ENCODE measurements at places on chromosomes 11 and 22.
A peak's percentile ranks its signal among the peaks of the same experiment; 100 is the strongest.

- no peak for DNase-seq
These were observed 7.5 kb downstream of the DPAGT1 start for GRCh38 chr11:119093942-119094815.

- no peak for DNase-seq
These were observed 3.4 kb downstream of the C11orf71 start for GRCh38 chr11:114396916-114397315.

- DNase-seq: peak; percentile 71
These were observed 43.2 kb upstream of the FADD start for GRCh38 chr11:70159627-70160570.

DNA sequence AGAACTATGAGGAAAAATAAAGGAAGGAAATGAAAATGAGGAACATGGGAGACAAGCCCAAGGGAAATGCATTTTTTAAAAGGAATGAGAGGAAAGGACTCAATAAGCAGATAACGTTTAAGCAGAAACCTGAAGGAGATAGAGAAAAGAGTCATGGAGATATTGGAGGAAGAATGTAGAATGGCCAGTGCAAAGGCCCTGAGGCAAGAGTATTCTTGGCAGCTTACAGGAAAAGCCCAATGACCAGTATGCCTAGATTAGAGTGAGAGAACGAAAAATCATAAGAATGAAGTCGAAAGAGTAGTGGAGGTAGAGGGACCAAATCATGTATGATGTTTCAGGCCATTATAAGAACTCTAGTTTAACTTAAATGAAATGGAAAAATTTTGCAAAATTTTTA, 220.3 kb downstream of the DLG2 start:
- DNase-seq: no peak

- no peak for DNase-seq
These were observed 33.2 kb downstream of the RTN4R start for GRCh38 chr22:20234760-20235388.

DNA sequence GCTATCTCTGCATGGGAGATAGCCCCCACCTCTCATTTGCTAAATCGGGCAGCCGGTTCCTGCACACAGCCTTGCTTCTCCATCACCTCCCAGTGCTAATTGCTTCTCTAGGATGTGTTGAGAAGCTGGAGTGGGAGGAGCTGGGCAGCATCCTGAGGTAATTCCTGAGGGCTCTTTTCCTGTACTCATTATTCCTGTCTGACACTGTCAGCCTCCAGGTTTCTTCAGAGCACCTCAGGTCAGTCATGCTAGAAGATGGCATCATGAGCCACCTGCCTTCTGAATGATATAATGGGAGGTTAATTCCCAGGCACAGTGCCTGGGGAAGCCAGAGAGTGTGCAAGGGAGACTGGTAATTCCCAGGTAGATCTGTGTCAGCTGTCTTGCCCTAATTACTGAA, 133.0 kb downstream of the RAB38 start:
- no peak for DNase-seq
